Umbilical cord (tissue), 2 donors: ENCODE measurements at places on chromosomes 6 and 20. TPM values are rescaled to one million over a fixed set of nuclear protein-coding genes. Genes with fewer than 3 reads are reported as not detected.

The SYCP2L gene
- total RNA-seq, result 4.1 TPM

The RWDD2A gene
- total RNA-seq, result 6.0 TPM

The KIAA0408 gene
- 2.9 TPM for total RNA-seq

The FOXO3 gene
- 52.0 TPM for total RNA-seq

The PRR3 gene
- 5.1 TPM for total RNA-seq

The CD93 gene
- total RNA-seq, result 46.7 TPM

The AVP gene
- not detected for total RNA-seq

The IP6K3 gene
- total RNA-seq, result 4.1 TPM

The SYCP2 gene
- total RNA-seq, result 13.2 TPM

The CABLES2 gene
- total RNA-seq, result 0.96 TPM

The ZHX3 gene
- 11.6 TPM for total RNA-seq

The ZNF334 gene
- 12.0 TPM for total RNA-seq

The FUT9 gene
- total RNA-seq, result 27.2 TPM

The EPHA7 gene
- total RNA-seq, result 6.7 TPM

The HLA-DMB gene
- 10.1 TPM for total RNA-seq

The CNR1 gene
- 4.8 TPM for total RNA-seq

The ZC3H12D gene
- 5.5 TPM for total RNA-seq

The MDFI gene
- 67.7 TPM for total RNA-seq

The PCK1 gene
- total RNA-seq, result 6.3 TPM

The RAB5IF gene
- total RNA-seq, result 21.4 TPM

The RAET1G gene
- 2.2 TPM for total RNA-seq

The FOXS1 gene
- 0.72 TPM for total RNA-seq

The NOX3 gene
- total RNA-seq, result not detected

The FAM217A gene
- total RNA-seq, result 0.48 TPM

The TAGAP gene
- 3.6 TPM for total RNA-seq

The EYA2 gene
- total RNA-seq, result 2.2 TPM

The CEP85L gene
- total RNA-seq, result 26.7 TPM

The KCNK16 gene
- not detected for total RNA-seq

The DNMT3B gene
- 0.48 TPM for total RNA-seq

The LY6G5C gene
- total RNA-seq, result 0.48 TPM

The HS3ST5 gene
- 7.0 TPM for total RNA-seq

The TMEM244 gene
- total RNA-seq, result not detected

The CAP2 gene
- 32.0 TPM for total RNA-seq

The SLC13A3 gene
- total RNA-seq, result 12.3 TPM

The TP53INP2 gene
- total RNA-seq, result 9.1 TPM

The ZSCAN23 gene
- 6.5 TPM for total RNA-seq

The HLA-DOA gene
- 0.72 TPM for total RNA-seq

The CTCFL gene
- total RNA-seq, result 2.6 TPM
